ENCODE measurements at places on chromosomes 16 and 17. TPM values are rescaled to one million over a fixed set of nuclear protein-coding genes. Genes with fewer than 3 reads are reported as not detected.

The SPATA32 gene
- under 0.01 TPM for total RNA-seq

The VMO1 gene
- total RNA-seq: 0.19 TPM

The SLFN12 gene
- total RNA-seq: 44.8 TPM

The CCL8 gene
- total RNA-seq: not detected

The PTX4 gene
- not detected for total RNA-seq

The WNK4 gene
- total RNA-seq: 8.1 TPM

The WSCD1 gene
- 71.0 TPM for total RNA-seq

The ALOX12B gene
- not detected for total RNA-seq

The C16orf96 gene
- total RNA-seq: not detected

The KRTAP2-2 gene
- not detected for total RNA-seq

The STX1B gene
- under 0.01 TPM for total RNA-seq

The XAF1 gene
- total RNA-seq: 16.7 TPM

The CYBC1 gene
- total RNA-seq: 46.6 TPM

The OR1E2 gene
- total RNA-seq: not detected

The CALB2 gene
- not detected for total RNA-seq

The MEOX1 gene
- total RNA-seq: not detected

The RRAD gene
- 0.45 TPM for total RNA-seq

The KRT24 gene
- total RNA-seq: not detected

The HOXB9 gene
- total RNA-seq: not detected

The HIGD1B gene
- total RNA-seq: not detected

The CD79B gene
- 1.1 TPM for total RNA-seq

The UMOD gene
- not detected for total RNA-seq

The NPIPA5 gene
- total RNA-seq: not detected

The RPTOR gene
- total RNA-seq: 17.5 TPM

The ZNF385C gene
- not detected for total RNA-seq

The CD2BP2 gene
- total RNA-seq: 35.4 TPM

The KRT33B gene
- total RNA-seq: not detected

The RTN4RL1 gene
- total RNA-seq: not detected

Measured in endothelial cell of coronary artery (primary cell).